ENCODE measurements at places on chromosomes 2 and 18. TPM values are rescaled to one million over a fixed set of nuclear protein-coding genes. Genes with fewer than 3 reads are reported as not detected.
A peak's percentile ranks its signal among the peaks of the same experiment; 100 is the strongest.

DNA sequence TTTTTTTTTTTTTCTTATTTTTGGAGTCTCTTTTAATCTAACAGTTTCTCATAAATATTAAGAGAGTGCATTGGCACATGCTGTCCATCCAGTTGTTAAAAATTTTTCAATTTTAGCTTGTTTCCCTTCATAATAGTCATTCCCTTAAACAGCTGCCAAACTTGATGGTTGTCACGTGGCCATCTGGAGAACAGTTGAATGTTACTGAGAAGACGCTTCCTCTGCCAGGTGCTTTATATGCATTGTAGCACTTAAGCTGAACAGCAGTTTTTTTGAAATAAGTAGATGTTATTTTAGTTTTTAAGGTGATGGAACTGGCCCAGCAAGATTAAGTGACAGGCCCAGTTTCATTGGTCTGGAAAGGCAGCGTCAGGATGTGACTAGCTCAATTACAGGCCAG, 3.3 kb downstream of the SMARCAL1 start:
- no peaks in the 10 kb centered on the region for H3K4me1 ChIP-seq
- no peaks in the 10 kb centered on the region for H3K36me3 ChIP-seq
- no peak overlapping the region for H3K27ac ChIP-seq

GRCh38 chr2:240868286-240869108, at the start of gene AGXT:
Gene AGXT (plus strand): TSS chr2:240868824. CDS start chr2:240868866, 42 bp downstream.
- no peak for DNase-seq
- no peak within 1 kb of the TSS for H3K27ac ChIP-seq
- H3K27me3 ChIP-seq, result no peaks in the 10 kb centered on the region
- H3K4me3 ChIP-seq, result no peak within 1 kb of the TSS
- no peaks in the 10 kb centered on the region for H3K36me3 ChIP-seq

DNA sequence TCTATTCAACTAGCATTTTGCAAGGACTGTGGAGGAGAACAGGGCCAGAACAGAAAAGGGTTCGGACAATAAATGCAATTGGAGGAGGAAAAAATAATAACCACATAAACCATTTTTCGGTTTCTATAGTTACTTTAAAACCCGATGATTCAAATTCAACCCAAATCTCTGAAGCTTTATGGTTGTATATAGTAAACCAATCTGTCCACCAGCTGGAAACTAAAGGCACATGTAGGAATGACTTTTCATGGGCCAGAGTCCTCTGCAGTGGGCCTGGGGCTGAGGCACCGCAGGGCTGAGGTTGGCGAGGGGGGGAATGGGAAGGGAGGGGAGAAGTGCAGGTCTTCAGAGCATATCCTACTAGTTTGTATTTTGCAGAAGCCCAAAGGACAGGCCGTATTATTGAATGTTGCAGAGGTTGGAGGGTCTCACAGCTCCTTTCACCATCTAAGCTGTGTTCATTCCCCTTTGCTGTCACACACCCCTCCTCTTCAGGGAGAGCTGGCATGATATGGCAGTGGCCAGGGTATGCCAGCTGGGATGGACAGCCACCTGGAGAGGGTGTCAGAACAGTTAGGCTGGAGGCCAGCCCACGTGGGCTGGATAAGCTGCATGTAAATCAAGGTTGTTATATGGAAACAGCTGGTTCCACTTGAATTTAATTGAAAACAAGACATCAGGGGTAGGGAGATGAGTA, 267.1 kb downstream of the PRKCE start:
- no peak for DNase-seq
- H3K27ac ChIP-seq, result peak overlapping the region; percentile 82
- H3K36me3 ChIP-seq, result no peaks in the 10 kb centered on the region
- H3K4me1 ChIP-seq, result peaks cover 9% of the 10 kb centered on the region
- H3K27me3 ChIP-seq, result no peaks in the 10 kb centered on the region
- no peak overlapping the region for H3K4me3 ChIP-seq

DNA sequence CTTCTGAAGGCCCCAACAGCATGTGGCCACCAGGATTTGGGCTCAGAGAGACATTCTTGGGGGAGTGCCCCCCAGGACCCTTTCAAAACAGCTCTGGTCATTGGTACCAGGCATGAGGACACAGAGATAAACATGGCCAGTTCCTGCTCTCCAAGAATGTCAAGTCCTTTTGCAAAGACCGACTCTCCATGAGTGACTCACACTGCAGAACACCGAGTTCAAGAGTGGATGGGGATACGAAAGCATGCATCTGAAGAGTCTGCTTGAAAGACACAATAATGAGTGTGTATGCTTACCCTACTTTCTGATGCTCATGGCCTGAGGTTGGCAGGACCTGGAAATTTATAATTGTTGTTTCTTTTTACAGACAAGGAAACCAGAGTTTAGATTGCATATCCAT, 450.6 kb downstream of the TSN start:
- H3K4me3 ChIP-seq, result no peak overlapping the region
- H3K27ac ChIP-seq, result no peak overlapping the region
- no peaks in the 10 kb centered on the region for H3K36me3 ChIP-seq
- H3K27me3 ChIP-seq, result no peaks in the 10 kb centered on the region
- H3K4me1 ChIP-seq, result no peaks in the 10 kb centered on the region
- no peak for DNase-seq

GRCh38 chr2:60412620-60413019, 140.8 kb downstream of the BCL11A start:
- no peaks in the 10 kb centered on the region for H3K4me1 ChIP-seq
- H3K4me3 ChIP-seq, result no peak overlapping the region
- H3K27me3 ChIP-seq, result no peaks in the 10 kb centered on the region
- no peak for DNase-seq
- H3K27ac ChIP-seq, result no peak overlapping the region

DNA sequence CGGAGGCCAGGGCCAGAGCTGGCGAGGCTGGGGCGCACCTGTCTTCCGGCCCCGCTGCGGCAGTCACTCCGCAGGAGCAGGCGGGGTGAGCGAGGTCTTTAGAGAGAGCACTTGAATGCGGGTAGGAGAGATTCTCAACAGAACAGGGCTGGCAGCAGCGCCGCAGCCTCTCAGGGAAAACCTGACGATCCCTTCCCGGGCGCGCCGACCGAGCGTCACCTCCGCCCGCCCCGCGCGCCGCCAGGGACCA, 526 bp downstream of the PRKRA start:
- no peak for DNase-seq
- no peaks in the 10 kb centered on the region for H3K36me3 ChIP-seq
- peak overlapping the region; percentile 96 for H3K27ac ChIP-seq
- no peaks in the 10 kb centered on the region for H3K27me3 ChIP-seq
- H3K4me3 ChIP-seq, result peak overlapping the region; percentile 67

GRCh38 chr2:142629193-142629592, 248.3 kb upstream of the KYNU start:
- H3K36me3 ChIP-seq, result no peaks in the 10 kb centered on the region
- no peak overlapping the region for H3K4me3 ChIP-seq
- no peaks in the 10 kb centered on the region for H3K27me3 ChIP-seq
- H3K27ac ChIP-seq, result no peak overlapping the region
- H3K4me1 ChIP-seq, result no peaks in the 10 kb centered on the region
- no peak for DNase-seq

DNA sequence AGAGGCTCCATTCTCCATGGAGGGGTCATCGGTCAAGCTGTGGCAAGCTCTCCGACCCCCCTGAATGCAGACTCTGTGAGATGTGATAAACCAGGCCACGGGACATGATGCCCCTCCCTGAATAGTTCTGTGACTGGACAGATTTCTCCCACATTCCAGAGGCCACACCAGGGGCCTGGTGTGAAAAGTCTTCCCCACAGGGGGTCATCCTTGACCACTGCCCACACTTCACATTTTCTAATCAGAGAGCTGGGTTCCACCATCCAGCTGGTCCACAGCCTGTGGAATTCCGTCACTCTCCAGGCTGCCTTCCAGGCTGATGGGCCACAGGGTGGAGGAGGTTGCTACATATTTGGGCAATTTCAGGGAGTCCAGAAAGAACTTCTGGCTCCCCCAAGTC, 51.3 kb upstream of the CYRIA start:
- DNase-seq, result no peak
- H3K27ac ChIP-seq, result no peak overlapping the region
- H3K4me1 ChIP-seq, result no peaks in the 10 kb centered on the region

- H3K36me3 ChIP-seq, result no peaks in the 10 kb centered on the region
- DNase-seq, result no peak
- H3K4me3 ChIP-seq, result no peak overlapping the region
- no peak overlapping the region for H3K27ac ChIP-seq
- no peaks in the 10 kb centered on the region for H3K27me3 ChIP-seq
These were observed 8.5 kb upstream of the RMDN2 start for GRCh38 chr2:37916512-37917082.

GRCh38 chr2:197031803-197032202, 105.3 kb upstream of the PGAP1 start:
- H3K36me3 ChIP-seq, result no peaks in the 10 kb centered on the region
- DNase-seq, result no peak
- H3K4me3 ChIP-seq, result no peak overlapping the region
- no peaks in the 10 kb centered on the region for H3K4me1 ChIP-seq
- H3K27me3 ChIP-seq, result no peaks in the 10 kb centered on the region

DNA sequence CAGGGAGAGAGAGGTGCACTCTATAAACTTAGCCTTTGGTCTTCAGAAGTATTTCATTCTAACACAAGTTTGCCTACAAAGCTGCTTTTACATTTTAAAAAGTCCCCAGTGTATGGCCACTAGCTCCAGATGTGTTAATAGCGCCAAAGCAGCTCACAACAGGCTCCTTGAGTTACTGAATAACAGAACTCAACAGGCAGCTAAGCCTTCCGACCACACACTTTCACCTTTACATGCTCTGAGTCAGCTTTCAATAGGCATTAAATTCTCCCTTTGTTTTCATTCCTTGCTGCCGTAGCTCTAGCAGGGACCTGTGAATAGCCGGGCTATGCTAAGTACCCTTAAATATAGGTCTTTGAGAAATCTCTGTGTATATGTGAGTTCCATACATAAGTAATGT, 262.8 kb upstream of the PARD3B start:
- no peaks in the 10 kb centered on the region for H3K27me3 ChIP-seq
- no peaks in the 10 kb centered on the region for H3K36me3 ChIP-seq
- no peak for DNase-seq
- no peak overlapping the region for H3K4me3 ChIP-seq
- H3K4me1 ChIP-seq, result no peaks in the 10 kb centered on the region

- H3K27me3 ChIP-seq, result no peaks in the 10 kb centered on the region
- no peak overlapping the region for H3K27ac ChIP-seq
- DNase-seq, result no peak
- H3K4me3 ChIP-seq, result no peak overlapping the region
- H3K36me3 ChIP-seq, result no peaks in the 10 kb centered on the region
These were observed 68.5 kb downstream of the TMEM237 start for GRCh38 chr2:201574766-201575165.

DNA sequence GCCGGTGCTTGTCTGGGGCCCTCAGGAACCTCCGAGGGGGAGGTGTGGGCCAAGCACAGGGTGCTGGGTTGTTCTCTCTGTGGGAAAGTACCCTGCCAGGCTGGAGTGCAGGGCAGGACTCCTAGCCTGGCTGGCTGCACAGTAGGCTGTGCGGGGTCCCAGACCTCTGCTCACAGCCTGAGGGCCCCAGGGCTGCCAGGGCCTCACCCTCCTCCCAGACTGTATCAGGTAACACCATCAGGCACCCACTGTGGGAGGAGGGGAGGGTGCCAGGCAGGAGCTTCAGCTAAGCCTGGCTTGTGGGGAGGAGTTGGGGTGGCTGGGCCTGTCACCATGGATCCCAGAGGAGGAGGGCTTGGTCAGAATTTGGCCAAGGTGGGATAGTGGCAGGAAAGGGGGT, 211.9 kb upstream of the SMAD2 start:
- peak overlapping the region; percentile 32 for H3K27ac ChIP-seq
- peaks cover 26% of the 10 kb centered on the region for H3K4me1 ChIP-seq
- H3K36me3 ChIP-seq, result no peaks in the 10 kb centered on the region
- no peaks in the 10 kb centered on the region for H3K27me3 ChIP-seq

DNA sequence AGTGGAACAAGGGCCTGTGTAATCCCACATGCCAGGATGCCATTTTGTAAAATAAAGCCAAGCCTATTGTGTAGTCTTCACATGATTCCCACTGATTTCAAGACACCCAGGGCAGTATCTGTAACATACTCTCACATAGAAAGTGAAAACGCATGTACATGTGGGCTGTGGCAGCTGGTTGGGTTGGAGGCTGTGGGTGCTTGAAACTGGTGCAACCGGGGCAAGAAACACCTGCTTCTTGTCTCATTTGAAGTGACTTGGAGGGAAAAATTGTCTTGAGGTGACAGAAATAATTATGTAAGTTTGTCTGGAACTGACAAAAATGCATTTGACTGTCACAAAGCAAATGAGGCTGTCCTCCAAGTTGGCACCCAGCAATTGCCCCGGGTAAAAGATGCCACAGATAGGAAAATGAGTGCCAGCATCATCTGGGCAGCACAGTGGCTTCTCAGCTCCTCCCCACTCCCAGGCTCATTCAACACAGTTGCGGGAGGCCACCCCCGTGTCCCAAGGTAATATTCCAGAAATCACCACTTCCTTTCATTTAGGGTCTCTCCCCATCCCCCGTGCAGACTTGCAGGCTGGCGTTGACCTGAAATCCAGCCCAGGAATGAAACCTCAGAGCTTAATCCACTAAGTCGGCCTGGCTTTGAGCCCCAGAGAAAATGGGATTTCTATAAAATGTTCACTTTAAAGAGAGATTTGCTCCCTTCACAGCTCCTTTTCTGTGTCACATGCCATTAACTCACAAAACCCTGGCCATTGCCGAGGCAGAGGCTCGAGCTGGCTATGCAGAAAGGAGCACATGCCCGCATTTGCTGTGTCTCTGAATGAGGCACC, 293.9 kb upstream of the PARD3B start:
- DNase-seq, result no peak
- no peak overlapping the region for H3K27ac ChIP-seq
- no peaks in the 10 kb centered on the region for H3K4me1 ChIP-seq
- no peaks in the 10 kb centered on the region for H3K36me3 ChIP-seq

DNA sequence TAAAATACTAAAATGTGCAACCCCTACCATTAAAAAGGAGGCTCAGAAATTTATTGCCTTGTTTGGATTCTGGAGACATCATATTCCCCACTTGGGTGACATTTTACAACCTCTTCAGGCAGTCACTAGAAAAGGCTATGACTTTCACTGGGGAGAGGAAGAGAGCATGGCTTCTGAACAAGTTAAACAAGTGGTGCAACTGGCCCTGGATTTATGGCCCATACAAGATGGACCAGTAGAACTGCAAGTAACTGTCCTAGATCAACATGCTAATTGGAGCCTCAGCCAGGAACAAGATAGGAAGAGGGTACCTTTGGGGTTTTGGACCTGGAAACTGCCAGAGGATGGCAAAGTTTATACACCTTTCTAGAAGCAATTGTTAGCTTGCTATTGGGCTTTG, 4.0 kb upstream of the DSG2 start:
- no peaks in the 10 kb centered on the region for H3K4me1 ChIP-seq
- no peak overlapping the region for H3K4me3 ChIP-seq
- no peak overlapping the region for H3K27ac ChIP-seq
- H3K27me3 ChIP-seq, result no peaks in the 10 kb centered on the region
- no peak for DNase-seq
- no peaks in the 10 kb centered on the region for H3K36me3 ChIP-seq

The NCKAP5 gene
- 10.5 TPM for total RNA-seq

The PROM2 gene
- total RNA-seq, result 47.7 TPM

The MC4R gene
- not detected for total RNA-seq

The CXCR1 gene
- not detected for total RNA-seq

The BOK gene
- total RNA-seq, result 40.3 TPM

The DSG1 gene
- total RNA-seq, result 2.6 TPM

The C2orf66 gene
- not detected for total RNA-seq

The IHH gene
- total RNA-seq, result 0.66 TPM

The ZDBF2 gene
- total RNA-seq, result 14.9 TPM

All from breast epithelium (tissue), 4 donors.